ENCODE measurements at places on chromosomes 7 and 10.

GRCh38 chr7:220151-220841, 27.9 kb downstream of the FAM20C start:
- DNase-seq, result peak; percentile 92

GRCh38 chr7:67019562-67020390, 23.1 kb downstream of the TYW1 start:
- DNase-seq, result no peak

- no peak for DNase-seq
These were observed 283.1 kb downstream of the POM121L12 start for GRCh38 chr7:53318566-53318965.

- DNase-seq, result no peak
These were observed 86.9 kb upstream of the KCND2 start for GRCh38 chr7:120185940-120186682.
